ENCODE measurements at places on chromosomes 2 and 18.

DNA sequence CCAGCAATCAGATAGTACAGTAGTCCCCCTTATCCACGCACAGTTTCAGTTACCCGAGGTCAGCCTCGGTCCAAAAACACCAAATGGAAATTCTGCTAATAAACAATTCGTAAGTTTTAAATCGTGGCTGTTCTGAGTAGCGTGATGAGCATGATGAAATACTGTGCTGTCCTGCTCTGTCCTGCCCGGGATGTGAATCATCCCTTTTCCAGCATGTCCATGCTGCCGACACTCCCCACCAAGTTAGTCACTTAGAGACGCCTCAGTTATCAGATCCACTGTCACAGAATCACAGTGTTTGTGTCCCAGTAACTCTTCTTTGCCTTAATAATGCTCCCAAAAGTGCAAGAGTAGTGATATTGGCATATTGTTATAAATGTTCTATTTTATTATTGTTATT lies 62.1 kb downstream of the MEX3C start:
- no peak for DNase-seq

DNA sequence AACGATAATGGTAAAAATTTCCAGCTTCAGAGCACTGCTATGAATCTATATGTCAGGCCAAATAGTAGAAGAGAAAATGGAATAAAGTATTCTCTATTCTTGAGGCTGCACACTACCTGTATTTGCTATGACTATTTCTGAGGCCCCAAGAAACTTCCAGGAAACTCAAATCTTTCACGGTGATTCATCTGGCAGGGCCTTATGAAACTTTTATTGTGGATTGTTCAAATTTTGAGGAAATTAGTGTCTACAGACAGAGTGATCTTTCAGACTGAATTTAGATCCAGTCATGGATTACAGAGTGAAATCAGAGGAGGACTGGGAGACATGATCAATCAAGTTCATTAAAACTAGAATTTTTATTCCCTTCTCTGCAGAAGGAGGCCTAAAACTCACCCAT lies 4.1 kb upstream of the VSNL1 start:
- no peak for DNase-seq

DNA sequence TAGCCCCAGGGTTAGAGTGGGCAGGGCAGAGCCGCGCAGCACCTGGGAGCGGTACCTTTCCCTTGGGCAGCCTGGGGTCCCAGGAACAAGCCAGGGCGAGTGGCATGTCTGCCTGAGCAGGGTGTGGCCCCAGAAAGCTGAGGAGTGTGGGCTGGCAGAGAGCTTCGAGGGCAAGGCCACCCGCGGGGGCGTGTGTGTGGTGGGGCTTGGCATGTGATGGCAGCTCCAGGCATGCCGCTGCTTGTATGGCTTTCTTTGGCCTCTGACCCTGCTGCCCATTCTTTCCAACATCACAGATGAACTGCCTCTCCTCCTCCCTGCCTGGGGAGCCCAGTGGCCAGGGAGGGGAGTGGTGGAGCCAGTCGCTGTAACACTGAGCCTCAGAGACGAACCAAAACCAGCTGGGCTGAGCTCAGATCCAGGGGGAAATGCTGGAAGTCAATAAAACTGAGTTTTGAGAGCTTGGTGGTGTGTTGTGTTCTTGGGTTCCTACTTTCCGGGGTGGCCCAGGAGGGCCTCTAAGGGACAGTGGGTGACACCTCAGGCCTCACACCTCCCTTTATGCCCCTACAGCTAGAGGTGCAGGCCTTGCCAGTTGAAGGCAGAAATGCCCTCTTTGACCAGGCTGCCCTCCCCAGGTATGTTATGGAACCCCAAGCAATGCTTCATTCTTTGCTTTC lies 7.4 kb downstream of the DNAJB2 start:
- DNase-seq = no peak

GRCh38 chr2:235148201-235149170 lies 196.7 kb downstream of the SH3BP4 start:
- no peak for DNase-seq

- DNase-seq = no peak
Measured at GRCh38 chr2:231795525-231796327, 9.5 kb downstream of the COPS7B start.

DNA sequence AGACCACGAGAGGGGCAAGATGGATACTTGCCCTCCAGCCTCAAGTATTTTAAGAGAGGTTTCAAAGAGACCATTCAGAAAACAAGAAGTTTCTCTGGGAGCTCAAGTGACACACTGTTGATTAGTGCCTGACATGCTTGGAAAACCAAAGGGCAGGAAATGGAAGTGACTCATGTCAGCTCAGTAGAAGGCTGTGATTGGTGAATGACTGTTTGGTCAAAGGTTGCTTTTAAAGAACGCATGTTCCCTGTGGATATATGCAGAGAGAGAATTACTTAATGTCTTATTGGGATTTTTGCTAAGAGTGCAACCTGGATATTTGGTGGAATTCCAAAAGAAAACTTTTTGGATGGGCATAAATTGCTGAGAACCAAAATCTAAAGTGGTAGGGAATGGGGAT lies 549.9 kb downstream of the XIRP2 start:
- DNase-seq = no peak

GRCh38 chr18:2114289-2114688 lies 457.0 kb downstream of the METTL4 start:
- no peak for DNase-seq

GRCh38 chr2:211877061-211877460 lies 661.5 kb downstream of the ERBB4 start:
- DNase-seq = no peak

GRCh38 chr2:9774266-9774665 lies 69.0 kb upstream of the TAF1B start:
- no peak for DNase-seq

DNA sequence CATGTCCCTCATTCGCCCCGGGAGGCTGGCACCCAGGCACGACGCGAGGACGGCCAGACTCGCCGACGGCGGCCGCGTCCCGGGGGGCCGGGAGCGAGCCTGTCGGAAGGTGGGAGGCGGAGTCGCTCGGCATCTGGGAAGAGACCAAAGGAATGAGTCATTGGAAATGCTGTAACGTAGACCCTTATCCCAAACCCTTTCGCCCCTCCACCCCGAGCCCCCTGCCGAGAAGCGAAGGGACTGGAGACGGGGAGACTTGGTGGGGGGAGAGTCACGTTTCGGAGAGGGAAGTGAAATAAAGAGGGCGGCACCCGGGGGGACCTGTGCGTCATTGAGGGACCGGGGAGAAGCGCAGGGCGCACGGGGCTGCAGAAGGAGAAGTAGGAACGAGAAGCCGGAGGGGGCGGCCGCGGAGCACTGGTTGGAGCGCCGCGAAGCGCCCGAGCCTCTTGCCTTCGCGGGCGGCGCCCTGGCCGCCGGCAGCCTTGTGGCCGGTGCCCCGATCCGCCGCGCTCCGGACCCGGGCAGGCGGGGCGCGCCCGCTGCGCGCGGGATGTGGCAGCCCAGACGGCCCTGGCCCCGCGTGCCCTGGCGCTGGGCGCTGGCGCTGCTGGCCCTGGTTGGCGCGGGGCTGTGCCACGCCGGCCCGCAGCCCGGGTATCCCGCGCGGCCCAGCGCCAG lies at the start of gene EMILIN2:
Gene EMILIN2, plus strand, starts transcription at position 371 of the 681 bp plus-strand sequence. Its CDS starts 183 bp downstream, at position 554.
- DNase-seq = no peak

GRCh38 chr18:39198376-39198775 lies 1632.8 kb upstream of the CELF4 start:
- DNase-seq = no peak

GRCh38 chr2:16400127-16400623 lies 265.5 kb downstream of the CYRIA start:
- no peak for DNase-seq

GRCh38 chr18:26768385-26768784 lies 97.1 kb downstream of the AQP4 start:
- no peak for DNase-seq

DNA sequence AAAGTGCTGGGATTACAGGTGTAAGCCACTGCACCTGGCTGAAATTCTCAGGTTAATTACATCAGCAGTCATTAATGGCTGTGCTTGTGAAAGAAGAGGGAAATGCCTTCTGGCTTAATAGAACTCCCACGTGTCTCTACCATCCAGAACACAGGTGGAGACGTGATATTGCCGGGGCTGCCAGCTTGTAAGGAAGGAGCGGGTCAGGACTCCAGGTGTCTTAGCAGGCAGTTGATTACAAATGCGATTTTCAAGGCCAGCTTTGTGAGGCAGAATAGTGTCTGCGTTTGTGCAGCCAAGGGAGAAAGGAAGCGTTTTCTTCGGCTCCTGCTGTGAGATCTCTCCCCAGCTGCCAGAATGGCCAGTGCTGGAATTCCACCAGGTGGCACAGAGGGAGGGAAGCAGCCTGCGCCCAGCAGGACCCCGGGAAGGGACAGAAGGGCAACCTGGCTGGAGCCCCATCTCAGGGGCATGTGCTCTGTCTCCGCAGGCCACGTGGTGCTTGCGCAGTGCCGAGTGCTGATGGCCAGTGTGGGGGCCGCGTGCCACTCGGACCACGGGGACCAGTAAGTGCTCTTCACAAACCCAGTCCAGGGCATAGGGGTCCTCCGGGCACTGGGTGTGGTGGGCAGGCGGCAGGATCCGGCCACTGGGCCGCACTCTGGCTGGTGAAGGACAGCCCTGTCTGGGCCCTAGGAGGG lies 3.7 kb upstream of the ESPNL start:
- no peak for DNase-seq

DNA sequence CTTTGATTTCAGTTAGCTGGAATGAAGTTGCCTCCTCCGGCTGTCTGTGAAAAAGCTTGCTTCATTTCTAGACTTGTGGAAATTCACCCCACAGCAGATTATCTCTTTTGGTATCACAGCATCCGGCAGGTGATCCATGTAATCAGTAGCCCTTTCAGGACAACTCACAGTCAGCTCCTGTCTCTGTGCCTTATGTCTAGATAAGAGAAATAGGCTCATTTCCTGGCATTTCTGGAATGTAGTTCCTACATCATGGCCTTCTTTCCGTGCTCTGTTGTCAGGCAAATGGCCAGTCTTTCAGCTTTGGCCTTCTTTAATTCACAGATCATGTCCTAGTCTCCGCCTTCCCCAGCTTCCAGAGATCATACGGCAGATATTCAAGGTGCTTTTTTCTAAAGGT lies 455.4 kb downstream of the NUP35 start:
- no peak for DNase-seq

- DNase-seq = no peak
Measured at GRCh38 chr2:37215250-37215649, 16.1 kb downstream of the CEBPZ start.

DNA sequence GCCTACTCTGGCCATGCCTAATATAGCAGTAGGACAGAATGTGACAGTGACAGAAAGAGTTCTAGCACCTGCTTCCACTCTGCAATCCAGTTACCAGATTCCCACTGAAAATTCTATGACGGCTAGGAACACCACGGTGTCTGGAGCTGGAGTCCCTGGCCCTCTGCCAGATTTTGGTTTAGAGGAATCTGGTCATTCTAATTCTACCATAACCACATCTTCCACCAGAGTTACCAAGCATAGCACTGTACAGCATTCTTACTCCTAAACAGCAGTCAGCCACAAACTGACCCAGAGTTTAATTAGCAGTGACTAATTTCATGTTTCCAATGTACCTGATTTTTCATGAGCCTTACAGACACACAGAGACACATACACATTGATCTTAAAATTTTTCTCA lies 45.2 kb upstream of the TTR start:
- DNase-seq = no peak

- DNase-seq = no peak
Measured at GRCh38 chr2:15750822-15751329, 159.2 kb downstream of the DDX1 start.

GRCh38 chr2:122535960-122536505 lies 780.6 kb downstream of the TSN start:
- DNase-seq = no peak

DNA sequence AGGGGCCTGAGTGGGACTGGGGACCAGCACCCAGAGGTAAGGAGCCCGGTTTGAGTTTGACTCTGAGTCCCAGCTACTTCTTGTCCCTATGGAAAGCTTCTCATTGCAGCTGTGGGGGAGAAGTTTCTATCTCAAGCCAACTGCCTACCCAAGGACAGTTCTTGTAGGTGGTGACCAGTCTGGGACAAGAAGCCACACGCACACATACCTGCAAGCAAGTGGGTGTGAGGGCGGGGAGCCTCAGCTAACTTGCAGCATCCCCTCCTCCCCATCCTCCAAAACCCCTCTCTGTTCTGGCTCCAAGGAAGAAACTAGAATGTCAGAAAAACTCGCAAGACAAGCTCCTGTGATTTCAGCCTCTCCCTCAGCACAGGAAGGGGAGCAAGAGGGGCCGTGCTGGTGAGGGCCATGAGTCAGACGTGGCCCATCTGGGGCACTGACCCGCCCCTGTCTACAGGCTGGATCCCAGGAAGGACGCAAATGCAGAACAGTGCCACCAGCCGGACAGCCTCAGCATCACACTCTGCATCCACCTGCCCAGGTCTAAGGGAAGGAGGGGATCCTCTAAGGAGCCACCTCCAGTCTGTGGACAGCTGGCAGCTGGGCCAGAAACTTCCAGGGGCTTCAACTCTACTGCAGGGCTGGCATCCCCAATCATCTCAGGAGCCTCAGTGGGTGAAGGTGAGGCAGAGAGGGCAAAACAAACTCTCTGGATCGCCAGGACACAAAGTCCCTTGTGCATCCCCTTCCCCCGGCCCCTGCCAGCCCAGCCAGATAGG lies 103.4 kb downstream of the TNS1 start:
- no peak for DNase-seq

GRCh38 chr2:146997488-146997887 lies 847.3 kb upstream of the ACVR2A start:
- DNase-seq = no peak

DNA sequence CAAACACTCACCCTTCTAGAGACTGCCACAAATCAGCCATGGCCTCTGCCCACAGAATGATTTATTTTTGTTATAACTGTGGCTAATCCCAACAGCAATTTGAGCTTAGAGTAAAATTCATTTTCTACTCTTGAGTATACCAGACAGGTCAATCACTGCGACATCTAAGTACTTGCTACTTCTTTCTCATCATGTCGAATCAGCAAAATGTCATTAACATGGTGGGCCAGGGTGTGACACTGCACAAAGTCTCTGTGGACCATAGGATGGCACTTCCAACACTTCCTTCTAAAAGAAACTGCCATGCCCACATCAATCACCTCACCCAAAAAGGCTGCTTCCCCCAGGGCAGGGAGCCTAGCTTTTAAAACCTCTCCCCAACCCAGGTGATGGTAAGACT lies 64.4 kb downstream of the KCNG3 start:
- no peak for DNase-seq

DNA sequence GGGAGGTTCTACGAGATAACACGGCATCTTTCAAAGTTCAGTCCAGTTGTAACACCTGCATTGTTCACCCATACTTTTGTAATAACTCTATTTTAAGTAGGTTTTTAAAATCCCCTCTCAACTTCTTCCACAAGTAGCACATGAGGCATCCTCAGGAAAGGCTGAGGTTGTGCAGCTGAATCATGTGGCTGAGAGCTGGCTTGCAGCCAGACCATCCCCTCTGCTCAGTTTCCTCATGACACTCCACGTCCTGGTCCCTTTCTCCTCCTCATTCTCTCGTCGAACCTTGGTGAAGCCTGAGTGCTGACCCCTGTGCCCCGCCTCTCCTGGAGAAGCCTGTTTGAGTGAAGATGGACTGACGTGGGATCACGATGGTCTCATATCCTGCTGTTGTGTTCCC lies 42.5 kb downstream of the POU3F3 start:
- DNase-seq = no peak
